ENCODE measurements at places on chromosomes 16 and 17.

DNA sequence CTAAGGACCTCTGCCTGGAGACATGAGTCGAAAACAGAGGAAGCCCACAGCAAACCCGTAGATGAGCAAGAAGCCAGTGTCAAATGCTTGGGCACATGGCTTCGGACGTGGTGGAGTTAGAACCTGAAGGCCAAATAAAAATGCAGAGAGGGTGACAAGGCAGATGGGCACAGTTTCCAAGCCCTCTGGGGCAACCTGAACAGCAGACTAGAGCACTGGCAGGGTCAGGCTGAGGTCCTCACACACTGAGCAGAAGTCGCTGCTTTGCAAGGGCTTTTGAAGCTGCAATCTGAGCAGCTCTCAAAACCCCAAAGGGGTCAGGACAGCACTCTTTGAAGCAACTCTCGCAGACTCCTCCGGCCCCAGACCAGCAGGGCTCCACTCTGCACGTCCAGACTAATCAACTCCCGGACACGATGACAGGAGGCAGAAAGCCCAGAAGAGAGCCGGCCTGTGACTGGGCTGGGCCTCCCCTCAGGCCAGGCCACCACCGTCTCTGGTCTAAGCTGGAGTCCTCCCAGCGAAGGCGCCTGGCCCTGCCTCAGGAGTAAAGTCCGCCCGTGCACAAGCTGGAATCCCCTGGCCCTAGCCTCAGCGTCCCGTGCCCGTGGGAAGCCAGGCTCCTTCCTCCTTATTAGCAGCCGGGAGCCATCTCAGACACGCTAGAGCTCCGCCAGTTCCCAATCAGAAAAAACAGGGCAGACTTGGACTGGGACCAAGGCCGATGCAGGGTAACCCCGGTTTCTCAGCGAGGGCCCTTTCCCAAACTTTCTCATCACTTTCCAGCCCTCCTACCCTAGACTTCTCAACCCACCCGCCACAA, 924 bp downstream of the SMARCD2 start:
- DNase-seq = no peak

- DNase-seq = no peak
Measured at GRCh38 chr16:23821875-23822688, 13.7 kb upstream of the PRKCB start.

- no peak for DNase-seq
Measured at GRCh38 chr17:62121025-62121730, 56.1 kb upstream of the MED13 start.

- no peak for DNase-seq
Measured at GRCh38 chr17:61285526-61286320, 113.9 kb upstream of the TBX2 start.

- no peak for DNase-seq
Measured at GRCh38 chr16:86337581-86338402, 172.5 kb upstream of the FOXF1 start.

All from T-helper 1 cell (primary cell).